ENCODE measurements at places on chromosomes 16 and 17.

GRCh38 chr16:85125570-85126393, 13.5 kb upstream of the CIBAR2 start:
- no peak for DNase-seq

- DNase-seq: peak; percentile 70
These were observed 1.1 kb downstream of the PHF12 start for GRCh38 chr17:28950017-28950751.

DNA sequence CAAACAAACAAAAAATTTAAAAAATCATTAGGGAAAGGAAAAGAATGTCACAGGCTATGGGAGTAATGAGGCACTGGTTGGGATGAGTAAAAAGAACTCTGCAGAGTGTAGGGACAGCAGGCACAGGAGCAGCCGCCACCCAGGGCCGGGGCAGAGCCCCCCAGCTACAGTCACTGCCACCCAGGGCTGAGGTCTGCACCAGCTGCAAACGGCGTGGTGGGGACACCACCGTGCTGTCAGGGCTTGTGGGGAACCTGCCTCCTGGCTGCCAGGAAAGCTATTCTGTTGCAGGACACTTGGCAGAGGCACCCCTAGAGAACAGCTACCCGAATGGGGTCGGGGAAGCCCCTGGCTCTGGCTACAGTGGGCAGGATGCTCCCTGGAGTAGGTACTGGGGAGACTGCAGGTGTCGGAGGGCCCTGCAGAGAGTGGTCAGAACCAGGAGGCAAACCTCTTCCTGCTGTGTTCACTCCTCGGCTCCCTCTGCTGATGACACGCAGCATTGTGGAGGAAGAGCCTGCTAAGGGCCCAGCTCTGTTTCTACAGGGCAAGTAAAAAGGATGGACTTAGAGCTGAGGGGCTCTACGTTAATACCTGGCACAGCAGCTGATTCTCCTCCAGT, 32.3 kb upstream of the CAPN15 start:
- peak; percentile 72 for DNase-seq

DNA sequence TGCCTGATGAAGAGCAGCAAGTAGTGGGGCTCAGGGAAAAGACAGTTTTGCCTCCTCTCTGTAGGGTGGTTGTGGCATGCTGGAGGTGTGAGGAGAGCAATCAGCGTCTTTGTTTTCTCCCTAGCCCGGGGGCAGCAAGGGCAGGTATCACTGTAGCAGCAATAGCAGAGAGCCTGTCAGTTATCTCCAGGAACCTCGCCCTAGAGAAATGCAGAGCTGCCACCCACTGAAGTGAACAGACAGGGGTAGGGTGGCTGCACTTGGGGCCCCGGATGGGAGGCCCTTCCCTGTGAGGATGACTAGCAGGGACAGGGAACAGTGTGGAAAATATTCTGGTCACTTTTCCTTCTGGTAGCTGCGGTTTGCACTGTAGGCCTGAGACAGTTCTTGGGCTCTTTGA, 886.5 kb downstream of the CDH8 start:
- no peak for DNase-seq

DNA sequence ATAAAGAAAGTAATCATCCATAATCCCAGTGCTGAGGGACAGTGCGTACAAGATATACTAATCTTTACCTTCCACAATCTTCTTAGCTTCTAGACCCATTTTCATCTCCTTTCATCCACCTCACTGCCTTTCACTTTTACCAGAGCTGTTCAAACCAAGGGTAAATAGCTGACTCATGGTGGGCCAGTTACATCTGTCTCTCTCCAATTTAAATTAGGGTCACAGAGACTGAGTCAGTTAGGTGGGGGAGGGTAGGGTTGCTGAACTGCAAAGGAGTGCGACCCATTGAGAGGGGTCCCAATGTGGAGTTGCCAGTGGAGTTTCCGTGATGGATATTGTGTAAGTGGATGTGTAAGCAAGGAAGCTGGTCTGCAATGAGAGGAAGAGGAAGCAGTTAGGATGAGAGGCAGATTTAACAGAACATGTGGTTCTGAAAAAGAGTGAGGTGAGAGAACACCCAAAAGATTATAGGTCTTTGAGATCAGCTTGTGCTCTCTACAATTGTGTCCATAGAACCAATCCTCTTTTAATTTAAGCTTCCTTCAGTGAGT, 83.5 kb downstream of the GP2 start:
- DNase-seq: no peak

- peak; percentile 91 for DNase-seq
These were observed 20.1 kb upstream of the TAOK1 start for GRCh38 chr17:29369831-29370735.

DNA sequence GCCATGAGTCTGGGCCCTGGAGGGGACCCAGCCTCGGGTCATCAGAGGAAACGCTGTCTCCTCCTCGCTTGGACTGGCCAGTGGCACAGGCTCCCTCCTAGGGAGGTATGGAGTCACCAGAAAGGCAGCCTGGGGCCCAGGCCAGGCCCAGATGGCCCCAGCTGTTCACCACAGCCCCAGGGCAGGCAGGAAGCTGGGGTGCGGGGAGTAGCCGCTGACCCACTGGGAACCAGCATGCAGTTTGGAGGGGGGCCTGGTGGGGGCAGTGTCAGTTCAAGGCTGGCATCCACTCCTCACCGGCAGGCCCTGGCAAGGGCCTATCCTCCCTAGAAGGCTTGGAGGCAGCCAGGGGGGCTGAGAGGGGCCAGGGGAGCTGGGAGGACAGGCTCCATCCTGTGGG, 48.8 kb downstream of the SDK2 start:
- DNase-seq: peak; percentile 24

DNA sequence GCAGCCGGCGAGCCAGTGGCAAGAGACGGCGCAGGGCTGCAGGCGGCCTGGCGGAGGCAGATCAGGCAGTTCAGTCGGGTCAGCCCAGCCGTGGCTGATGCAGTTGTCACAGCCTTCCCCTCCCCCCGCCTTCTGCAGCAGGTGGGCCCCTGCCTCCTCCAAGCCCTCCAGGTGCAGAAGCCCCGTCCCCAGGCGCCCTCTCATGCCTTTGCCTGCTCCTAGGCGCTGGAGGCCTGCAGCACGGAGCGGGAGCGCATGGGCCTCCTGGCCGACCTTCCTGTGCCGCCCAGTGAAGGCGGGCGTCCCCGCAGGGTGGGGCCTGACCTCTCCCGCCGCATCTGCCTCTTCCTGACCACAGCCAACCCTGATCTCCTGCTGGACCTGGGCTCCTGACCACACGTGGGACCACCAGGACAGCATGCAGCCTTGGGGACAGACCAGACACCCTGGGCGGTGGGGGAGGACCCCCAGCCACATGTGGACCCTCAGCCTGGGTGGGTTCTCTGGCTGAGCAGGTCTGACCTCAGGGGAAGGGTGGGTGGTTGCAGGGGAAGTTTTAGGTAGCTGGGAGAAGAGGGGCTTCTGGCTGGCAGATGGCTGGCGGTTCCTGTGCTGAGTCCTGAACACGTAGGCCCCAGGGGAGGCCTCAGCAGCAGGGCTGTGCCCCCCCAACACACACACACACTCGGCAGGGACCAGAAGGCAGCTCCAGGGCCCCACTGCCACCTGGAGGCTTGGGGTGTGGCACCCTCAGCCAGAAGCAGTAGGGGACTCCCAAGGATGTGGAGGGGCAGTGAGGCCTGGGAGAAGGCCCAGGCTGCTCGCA, 3.1 kb upstream of the MRPS34 start:
- peak; percentile 28 for DNase-seq

- DNase-seq: no peak
These were observed 7.6 kb downstream of the RAB40B start for GRCh38 chr17:82690786-82691489.

- peak; percentile 41 for DNase-seq
These were observed 6.8 kb downstream of the LDHD start for GRCh38 chr16:75109732-75110243.

GRCh38 chr17:59337741-59338299, 6.4 kb downstream of the YPEL2 start:
- DNase-seq: no peak

DNA sequence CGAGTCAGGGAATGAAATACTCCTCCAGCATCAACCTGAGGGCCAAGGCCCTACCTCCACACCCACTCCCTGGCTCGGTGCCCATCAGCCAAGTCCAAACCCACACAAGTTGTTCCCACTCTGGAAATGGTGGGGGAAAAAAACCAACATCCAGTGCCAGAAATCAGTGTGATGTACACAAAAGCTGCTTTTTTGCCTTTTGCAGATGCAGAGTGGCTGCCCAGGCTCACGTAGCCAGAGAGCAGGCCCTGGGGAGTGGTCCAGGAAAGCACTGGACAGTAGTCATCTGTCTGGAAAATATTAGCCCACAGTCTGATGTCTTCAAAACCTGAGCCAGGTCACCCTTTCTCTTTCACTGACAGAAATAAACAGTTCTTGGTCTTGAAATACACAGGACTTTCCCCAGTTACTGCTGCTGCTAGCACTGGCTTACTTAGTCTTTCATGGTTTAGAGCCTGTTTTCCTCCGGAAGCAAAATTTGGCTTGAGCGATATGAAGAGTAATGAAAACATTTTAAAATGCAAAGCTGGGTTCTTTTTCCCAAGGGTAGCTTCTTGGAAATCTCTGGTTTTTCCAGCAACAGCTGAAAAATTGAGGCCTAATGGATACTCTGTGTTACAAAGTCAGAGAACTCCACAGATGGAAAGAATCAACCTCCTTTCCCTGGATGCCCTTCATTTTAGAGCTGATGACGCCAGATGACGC, 18.2 kb upstream of the NOS2 start:
- DNase-seq: no peak

- peak; percentile 52 for DNase-seq
These were observed 1.2 kb downstream of the CDT1 start for GRCh38 chr16:88804552-88805339.

- no peak for DNase-seq
These were observed 7.4 kb upstream of the P2RX1 start for GRCh38 chr17:3923466-3924190.

DNA sequence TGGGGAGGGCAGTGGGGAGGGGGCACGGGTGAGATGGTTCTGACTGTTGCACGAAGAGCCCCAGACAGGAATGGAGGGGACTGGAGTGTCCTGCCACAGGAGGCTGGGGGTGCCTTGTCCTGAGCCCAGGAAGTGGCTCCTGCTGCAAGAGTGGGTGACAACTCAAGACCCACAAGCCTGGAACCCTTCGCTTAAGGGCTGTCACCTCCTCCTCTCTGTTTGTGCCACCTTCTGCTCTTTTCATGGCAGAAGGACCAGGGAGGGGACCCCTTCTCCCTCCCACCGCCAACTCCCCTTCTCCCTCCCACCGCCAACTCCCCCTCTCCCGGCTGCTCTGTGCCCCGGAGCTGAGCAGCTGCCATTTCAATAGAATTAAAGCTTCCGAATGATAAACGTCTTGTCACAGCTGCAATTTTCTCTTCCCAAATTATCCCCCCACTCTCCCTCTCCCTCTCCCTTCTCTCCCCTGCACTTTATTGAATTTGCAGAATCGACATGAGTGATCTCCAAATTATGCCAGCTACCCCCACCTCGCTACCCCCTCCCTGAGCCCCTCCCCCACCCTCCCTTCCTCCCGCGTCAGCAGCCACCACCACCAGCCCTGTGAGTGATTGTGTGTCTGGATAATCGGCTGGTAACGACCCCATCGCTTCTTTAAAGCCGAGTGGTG, 13.7 kb downstream of the GJD3 start:
- no peak for DNase-seq

- no peak for DNase-seq
These were observed 46.1 kb upstream of the DDX52 start for GRCh38 chr17:37689317-37689716.

- peak; percentile 82 for DNase-seq
These were observed 23.8 kb downstream of the SNX11 start for GRCh38 chr17:48131216-48131824.

DNA sequence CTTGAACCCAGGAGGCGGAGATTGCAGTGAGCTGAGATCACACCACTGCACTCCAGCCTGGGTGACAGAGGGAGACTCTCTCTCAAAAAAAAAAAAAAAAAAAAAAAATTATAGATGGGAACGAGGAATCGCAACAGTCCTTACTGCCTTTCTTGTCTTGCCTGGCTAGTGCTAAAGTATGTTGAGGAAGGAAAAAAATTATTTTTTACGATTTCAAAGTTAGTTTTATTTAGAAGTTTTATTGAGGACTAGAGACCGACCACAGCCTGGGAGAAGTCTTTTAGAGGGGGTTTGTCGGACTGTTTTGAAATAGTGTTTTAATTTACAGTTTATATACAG, 15.8 kb upstream of the DNAH17 start:
- no peak for DNase-seq

DNA sequence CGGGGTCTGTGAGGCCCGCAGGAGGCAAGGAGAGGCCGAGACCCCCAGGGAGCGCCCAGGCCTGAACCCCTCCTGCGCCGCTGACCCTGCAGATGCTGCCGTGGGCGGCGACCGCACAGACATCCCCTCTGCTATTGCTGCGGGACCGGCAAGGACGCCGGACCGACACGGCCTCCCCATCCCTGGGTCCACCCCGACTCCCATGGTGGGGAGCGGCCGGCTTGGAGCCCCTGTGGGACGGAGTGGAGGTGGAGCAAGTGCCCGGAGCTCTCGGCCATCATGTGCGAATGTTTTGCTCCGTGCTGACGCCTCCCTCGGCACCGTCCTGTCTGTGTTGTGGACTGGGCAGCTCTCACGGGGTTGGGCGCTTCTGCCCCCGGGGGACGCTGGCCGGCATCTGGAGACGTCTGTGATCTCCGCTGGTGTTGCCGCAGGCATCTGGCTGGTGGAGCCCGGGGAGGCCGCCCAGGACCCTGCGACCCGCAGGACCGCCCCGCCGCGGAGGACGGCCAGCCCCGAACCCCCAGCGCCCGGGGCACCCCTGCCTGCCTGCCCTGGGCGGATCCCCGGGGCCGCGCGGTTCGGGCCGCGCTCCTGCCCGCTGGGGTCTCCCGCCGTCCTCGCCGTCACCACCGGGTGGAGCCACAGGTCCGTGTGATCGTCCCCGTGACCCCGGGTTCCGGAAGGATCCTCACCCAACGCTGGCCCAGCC, 12.8 kb upstream of the GNG13 start:
- DNase-seq: peak; percentile 31

DNA sequence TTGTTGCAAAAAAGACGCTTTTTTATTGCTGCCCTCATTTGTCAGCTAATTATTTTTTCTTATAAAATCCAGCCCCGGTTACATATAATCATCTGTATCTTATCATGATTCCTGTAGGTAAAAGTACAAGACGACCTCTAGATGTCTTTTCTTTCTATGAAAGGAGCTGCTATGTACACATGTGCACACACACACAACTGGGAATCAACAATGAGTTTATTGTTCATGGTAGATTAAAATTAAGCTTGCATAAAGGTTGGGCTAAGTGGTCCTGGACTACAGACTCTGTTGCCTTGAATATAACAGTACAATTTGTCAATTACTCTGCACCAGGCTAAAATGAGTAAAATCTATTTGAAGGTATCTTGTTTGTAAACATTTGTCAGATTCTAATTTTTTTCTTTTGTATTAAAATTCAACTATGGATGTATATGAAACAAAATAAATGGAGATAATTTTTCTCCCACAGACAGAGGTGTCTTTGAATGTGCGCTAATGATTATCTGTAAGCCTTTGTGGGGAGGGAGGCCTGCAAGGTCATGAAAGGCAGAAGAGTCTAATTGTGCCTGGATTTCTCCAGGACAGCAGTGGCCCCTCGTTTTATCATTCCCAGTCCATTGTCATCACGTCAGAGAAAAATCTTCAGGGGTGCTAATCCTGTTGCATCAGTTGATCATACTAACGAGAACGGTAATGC, 13.4 kb downstream of the C17orf58 start:
- no peak for DNase-seq

Measured in NAMALWA (cell line).